ENCODE measurements at places on chromosomes 4 and X.

GRCh38 chr4:180060159-180060889, 2182.9 kb upstream of the TENM3 start:
- ATAC-seq, result no peak

- no peak for ATAC-seq
These were observed 66.0 kb downstream of the UBE2K start for GRCh38 chr4:39763714-39764572.

- ATAC-seq, result no peak
These were observed 156.9 kb upstream of the NAP1L5 start for GRCh38 chr4:88854481-88854880.

- no peak for ATAC-seq
These were observed 32.7 kb upstream of the RASGEF1B start for GRCh38 chr4:81504112-81505003.

- no peak for ATAC-seq
These were observed 144.6 kb downstream of the AMELX start for GRCh38 chrX:11437642-11438379.

- peak; percentile 47 for ATAC-seq
These were observed 4.3 kb downstream of the RHOH start for GRCh38 chr4:40200875-40201801.

DNA sequence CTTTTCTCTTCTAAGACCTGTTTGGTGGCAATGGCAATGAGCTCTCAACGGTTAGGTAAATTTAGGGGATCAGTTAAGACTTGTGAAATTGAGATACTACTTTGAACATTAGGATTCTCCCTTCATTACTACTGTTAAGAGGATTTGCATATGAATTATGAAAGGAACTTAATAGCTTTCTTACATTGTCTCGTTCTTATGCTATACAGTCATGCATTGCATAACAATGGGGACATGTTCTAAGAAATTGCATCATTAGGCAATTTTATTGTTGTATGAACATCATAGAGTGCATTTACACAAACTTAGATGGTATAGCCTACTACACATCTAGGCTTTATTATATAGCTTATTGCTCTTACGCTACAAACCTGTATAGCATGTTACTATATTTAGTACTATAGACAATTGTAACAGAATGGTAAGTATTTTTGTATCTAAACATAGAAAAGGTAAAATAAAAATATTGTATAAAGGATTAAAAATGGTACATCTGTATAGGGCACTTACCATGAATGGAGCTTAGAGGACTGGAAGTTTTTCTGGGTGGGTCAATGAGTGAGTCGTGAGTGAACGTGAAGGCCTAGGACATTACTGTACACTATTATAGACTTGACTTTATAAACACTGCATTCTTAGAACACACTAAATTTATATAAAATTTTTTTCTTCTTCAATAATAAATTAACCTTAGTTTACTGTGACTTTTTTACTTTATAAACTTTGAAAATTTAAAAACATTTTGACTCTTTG, 62.5 kb downstream of the PAQR3 start:
- no peak for ATAC-seq

DNA sequence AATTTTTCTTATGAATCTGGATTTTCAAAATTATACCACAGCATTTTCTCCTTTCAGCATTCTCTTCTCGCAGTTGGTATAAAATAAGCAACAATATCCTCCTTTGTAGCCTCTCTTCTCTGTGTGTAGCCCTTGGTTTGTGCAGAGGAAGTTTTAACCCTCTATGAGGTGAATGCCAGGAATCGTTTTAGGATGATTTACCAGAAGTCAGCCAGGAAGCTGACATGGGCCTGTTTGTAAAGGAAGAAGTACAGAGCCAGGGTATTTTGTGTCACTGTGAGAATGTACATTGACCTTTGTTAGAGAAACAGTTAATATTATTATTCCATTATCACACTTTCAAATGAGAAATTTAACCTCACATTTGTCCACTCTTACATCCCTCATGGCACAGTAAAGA, 88.9 kb upstream of the RPL34 start:
- no peak for ATAC-seq

DNA sequence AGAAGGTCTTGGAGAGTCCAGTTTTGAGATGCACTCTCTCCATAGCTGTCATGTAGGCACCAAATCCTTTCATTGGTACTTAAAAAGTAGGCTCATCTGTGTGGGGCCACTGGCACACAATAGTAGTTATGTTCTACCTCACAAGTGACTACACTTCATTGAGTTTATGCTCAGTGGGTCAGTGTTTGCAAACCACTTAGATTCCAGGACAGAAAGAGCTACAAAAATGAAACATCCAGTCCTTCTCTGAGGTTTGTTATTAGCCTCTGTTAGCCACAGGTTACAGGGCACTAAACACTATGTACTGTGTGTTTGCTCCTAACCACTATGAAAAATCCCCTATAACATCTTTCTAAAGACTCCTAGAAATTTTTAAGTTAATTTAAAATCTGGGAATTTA, 13.8 kb downstream of the RAB28 start:
- no peak for ATAC-seq

Data from activated CD4-positive, CD25-positive, alpha-beta regulatory T cell treated with anti-CD3 and anti-CD28 coated beads, Interleukin-2, amount 50 U/mL, for 24 hours (primary cell).